Stimulated activated CD8-positive, alpha-beta memory T cell treated with anti-CD3 and anti-CD28 coated beads, Interleukin-2, amount 100 ng/mL, for 1 hour (primary cell): ENCODE measurements at places on chromosomes 6 and 20.

DNA sequence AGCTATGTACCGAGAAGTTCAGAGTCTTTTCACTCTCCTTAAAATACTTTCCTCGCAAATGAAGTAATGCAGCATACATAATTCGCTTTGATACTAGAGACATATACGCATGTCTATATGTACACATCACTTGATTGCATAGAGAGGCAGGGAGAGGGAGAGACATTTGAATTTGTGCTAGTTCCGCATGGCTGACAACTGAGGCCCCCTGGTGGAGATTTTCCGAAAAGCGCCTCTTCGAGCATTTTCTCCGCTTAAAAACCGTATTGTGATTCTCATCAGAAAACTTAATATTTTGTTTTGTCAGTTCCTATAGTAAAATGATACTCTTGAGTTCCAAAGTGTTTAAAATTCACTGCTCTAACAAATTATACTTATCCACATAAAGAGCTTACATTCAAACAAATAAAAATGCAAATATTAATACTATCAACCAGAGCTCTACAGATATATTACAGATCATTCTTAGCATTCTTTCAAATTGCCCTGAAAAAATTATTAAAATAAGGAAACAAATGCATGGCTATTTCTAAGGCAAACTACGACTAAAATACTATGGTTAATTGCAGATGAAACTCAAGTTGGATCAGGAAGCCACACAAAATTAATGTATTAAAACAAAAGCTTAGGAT is 637 bp downstream of the MYLK4 start:
- peak; percentile 33 for DNase-seq

DNA sequence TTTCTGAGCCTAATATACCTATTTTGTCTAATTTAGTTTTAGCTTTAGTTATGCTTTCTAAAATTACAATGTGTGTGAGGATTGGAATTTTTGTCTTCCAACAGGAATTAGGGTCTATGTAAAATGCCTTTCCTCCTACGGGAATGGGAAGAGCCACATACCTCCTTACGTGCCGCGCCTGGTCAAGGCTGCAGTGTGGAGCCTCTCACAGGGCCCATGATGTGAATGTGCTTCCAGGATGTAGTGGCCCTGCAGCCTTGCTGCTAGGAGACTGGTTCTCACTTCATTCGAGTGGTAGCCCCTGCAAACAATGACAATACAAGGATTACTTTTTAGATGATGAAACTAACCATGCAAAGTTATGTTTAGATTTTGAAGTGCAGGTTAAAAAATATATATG is 110.2 kb downstream of the SOBP start:
- DNase-seq = no peak

- no peak for DNase-seq
These were observed 8.8 kb downstream of the CDKAL1 start for GRCh38 chr6:20542927-20543602.

DNA sequence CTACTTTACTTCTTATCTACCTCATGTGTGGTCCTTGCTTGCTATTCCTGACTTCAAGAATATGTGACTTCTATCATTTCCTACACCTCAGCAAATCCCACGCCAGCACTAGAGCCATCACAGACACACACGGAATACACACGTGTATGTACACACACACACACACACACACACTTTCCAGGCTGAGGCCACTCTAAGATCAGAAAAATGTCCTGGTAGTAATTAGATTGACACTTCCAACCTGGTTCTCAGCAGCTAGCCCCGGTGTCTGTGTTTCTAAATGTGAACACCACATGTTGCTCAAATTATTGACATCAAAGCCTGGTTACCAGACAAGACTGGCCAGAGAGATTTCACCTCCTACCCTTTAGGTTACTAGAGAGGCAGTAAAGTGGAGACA is 54.1 kb upstream of the SASH1 start:
- no peak for DNase-seq

GRCh38 chr6:16660157-16660497 is 101.1 kb downstream of the ATXN1 start:
- DNase-seq = no peak

DNA sequence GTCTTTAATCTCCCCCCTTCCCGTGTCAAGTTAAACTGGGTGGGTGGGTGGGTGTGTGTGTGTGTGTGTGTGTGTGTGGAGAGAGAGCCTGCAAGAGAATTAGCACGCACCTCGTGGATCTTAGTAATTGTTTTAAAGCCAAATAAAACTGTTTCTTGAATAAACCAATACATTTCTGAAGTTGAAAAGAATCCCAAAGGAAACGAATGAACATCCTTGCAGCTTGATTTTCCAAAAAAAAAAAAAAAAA is 381 bp upstream of the BICRAL start:
- no peak for DNase-seq

DNA sequence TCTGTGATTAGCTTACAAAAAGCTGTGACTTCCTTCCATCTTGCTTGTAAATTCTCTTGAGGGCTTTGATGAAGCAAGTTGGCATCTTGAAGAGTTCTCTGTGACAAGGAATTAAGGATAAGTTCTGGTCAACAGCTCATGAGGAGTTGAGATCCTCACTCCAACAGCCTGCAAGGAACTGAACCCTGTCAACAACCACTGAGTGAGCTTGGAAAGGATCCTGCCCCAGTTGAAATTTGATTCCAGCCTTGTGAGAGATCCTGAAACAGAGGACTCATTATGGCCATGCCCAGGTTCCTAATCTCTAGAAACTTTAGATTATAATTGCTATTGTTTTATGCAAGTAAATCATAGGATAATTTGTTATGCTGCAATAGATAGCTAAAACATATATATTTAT is 133.7 kb downstream of the PTCHD4 start:
- DNase-seq = no peak

- DNase-seq = no peak
These were observed 658 bp downstream of the RIN2 start for GRCh38 chr20:19758501-19759331.

DNA sequence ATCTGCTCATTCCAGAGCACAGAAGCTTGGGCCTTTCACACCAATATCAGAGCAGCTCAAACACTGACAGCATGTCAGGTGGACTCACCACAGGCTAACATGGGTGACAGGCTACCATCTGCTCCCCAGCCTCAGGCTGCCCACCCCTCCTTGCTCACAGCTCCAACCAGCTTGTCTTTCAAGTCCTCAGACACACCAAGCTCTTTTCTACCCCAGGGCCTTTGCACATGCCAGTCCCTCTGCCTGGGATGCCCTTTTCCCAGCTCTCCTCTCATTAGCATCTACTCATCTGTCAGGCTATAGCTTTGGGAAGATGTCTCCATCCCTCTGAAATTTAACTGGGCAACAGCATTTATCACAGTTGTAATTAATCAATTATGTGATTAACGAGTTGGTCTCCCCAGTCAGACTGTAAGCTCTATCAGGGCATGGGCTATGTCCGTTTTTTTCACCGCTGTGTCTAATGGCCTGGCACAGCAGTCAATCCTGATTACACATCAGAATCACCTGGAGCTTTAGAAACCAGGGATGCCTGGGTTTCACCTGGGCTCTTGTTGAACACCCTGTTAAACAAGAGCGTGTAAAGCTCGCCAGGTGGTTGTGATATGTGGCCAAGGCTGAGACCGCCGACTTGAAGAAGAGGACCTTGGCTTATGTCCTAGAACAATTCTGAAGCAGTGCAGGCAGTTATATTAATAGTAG is 88.9 kb upstream of the MRPS10 start:
- DNase-seq = no peak

GRCh38 chr20:45484676-45485075 is 15.1 kb downstream of the WFDC2 start:
- DNase-seq = no peak

GRCh38 chr6:55979526-55979925 is 104.1 kb upstream of the BMP5 start:
- DNase-seq = no peak

DNA sequence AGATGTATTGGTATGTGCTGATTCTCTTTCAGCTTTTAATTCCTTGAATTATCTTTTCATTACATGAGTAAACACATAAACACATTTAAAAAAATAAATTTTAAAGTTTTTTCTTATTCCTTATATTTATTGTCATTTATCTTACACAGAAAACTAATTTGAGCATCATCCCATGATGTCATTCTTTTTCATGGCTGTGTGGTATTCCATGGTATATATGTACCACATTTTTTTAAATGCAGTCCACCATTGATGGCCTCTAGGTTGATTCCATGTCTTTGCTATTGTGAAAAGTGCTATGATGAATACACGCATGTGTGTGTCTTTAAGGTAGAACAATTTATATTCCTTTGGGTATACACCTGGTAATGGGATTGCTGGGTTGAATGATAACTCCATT is 33.3 kb downstream of the OTOR start:
- DNase-seq = no peak

GRCh38 chr6:139927236-139927635 is 552.8 kb upstream of the CITED2 start:
- DNase-seq = no peak

DNA sequence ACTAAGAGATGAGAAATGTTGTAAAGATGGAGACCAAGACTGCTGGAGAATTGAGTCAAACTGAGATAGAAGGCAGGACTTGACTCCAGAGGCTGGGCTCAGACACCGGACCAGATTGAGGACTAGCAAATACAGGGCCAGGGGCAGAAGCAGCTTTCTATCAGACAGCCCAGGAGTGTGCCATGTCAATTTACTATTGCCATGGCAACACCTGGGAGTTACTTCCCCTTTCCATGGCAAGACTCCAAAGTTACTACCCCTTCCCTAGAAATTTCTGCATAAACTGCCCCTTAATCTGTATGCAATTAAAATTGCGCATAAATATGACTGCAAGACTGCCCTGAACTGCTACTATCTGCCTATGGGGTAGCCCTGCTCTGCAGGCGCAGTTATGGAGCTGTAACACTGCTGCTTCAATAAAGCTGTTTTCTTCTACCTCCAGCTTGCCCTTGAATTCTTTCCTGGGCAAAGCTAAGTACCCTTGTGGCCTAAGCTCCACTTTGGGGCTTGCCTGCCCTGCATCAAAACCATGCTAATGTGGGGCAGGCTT is 90.1 kb upstream of the EDN1 start:
- DNase-seq = no peak

DNA sequence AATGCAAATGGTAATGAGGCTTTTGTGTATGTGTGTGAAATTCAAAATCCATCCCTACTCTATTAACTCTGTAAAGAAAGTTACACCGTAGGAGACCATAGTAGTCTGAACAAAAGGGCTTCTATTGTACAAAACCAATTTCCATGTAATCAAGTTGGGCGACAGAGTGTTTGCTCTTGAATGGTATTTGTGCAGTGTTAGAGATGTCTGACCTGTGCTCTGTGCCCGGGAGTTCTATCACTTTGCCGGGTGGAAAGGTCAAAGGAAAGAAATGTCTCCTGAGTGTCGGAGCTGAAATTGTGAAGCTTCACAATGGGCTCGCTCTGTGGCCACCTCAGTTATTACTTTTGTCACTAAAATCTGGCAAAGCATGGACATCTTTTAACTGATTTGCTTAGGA is 312.0 kb downstream of the SAMD5 start:
- DNase-seq = no peak

- no peak for DNase-seq
These were observed 15.4 kb upstream of the L3MBTL1 start for GRCh38 chr20:43492101-43492500.

GRCh38 chr20:623021-623420 is 12.9 kb upstream of the TCF15 start:
- no peak for DNase-seq

DNA sequence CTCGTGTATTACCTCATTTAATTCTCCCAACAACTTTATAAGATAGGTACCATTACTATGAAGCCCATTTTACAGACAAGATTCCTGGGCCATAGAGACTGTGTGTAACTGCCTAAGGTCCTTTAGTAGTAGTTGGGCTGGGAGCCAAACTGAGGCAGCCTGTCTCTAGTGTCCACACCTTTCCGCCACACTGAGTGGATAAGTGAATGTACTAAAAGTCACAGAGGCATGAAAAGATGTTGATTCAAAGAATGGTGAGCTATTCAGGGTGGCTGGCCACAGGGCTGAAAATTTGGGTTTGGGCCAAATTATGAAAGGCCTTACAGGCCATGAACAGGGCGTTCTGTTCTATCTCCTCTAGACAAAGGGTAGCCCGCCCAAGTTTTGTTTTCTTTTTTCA is 11.0 kb downstream of the CD24 start:
- no peak for DNase-seq

GRCh38 chr6:146850238-146850896 is 251.6 kb downstream of the ADGB start:
- no peak for DNase-seq

GRCh38 chr6:35014341-35014740 is 125.3 kb downstream of the ANKS1A start:
- no peak for DNase-seq

GRCh38 chr6:33577106-33577535 is 3.0 kb downstream of the BAK1 start:
- no peak for DNase-seq

DNA sequence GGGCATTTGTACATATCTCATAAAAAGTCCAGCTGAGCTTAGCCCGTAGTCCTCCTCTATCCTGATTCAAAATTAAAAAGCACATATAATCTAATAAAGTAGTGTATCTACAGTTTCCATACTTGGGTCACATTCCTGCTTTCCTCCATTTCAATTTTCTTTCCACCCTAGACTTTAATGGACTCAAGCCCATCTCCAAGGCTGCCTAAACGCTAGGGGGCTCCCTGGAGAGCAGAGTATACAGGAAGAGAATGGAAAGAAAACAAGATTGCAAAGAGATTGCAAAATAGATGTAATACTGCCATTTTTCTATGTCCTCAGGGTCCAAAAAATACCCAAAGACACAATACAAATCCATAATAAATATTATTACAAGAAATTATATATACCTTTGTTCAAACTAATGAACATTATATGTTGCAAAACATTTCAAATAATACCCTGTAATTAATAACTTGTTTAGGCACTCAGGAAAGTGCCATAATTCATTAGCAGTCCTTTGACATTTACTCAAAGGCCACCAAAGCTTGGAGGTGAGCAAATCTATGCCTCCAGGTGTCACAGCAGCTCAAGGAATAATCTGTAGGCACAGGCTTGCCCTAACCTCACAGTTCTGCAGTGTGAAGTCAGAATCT is 2.4 kb upstream of the MCM3 start:
- DNase-seq = no peak

GRCh38 chr6:118660218-118660569 is 8.8 kb upstream of the CEP85L start:
- no peak for DNase-seq

GRCh38 chr6:167116109-167116837 is 6.6 kb upstream of the CCR6 start:
- no peak for DNase-seq

GRCh38 chr20:20206788-20207187 is 154.5 kb downstream of the CFAP61 start:
- DNase-seq = no peak

GRCh38 chr6:15580326-15580725 is 82.5 kb downstream of the DTNBP1 start:
- no peak for DNase-seq

GRCh38 chr6:80547827-80548226 is 441.4 kb downstream of the BCKDHB start:
- DNase-seq = no peak
